PC-9 (cell line): ENCODE measurements at places on chromosomes 5 and 9. TPM values are rescaled to one million over a fixed set of nuclear protein-coding genes. Genes with fewer than 3 reads are reported as not detected.

DNA sequence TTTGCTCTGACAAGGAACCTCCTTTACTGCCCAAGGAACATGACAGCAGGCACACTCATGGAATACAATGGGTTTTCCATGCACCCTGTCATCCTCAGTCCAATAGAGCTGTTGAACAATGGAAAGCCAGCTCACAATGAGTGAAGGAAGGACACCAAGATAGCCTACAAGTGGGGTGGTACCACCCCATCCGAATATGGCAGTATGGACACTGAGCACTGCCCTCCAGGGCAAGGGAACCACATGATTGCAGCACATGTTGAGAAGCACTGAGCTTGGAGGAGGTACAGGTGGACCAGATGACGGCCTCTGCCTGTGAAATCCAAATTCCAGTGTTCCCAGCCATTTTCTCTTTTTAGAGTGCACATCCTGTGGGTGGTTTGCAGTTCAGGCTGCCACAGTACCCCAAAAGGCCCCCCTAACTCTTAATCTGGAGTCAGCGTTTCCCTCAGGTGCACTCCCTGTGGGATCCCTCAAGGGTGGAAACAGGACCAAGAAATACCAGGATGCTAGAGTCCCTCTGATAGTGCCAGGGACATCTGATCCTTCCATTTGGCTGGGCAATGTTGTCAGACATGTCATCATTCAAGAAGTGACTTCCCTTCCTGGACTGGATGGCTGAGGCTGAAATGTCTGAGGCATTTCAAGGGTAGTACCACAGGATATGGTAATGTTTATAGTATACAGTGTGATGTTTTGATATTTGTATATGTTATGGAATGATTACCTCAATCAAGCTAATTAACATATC is 48.9 kb downstream of the SMC2 start:
- no peak for DNase-seq

DNA sequence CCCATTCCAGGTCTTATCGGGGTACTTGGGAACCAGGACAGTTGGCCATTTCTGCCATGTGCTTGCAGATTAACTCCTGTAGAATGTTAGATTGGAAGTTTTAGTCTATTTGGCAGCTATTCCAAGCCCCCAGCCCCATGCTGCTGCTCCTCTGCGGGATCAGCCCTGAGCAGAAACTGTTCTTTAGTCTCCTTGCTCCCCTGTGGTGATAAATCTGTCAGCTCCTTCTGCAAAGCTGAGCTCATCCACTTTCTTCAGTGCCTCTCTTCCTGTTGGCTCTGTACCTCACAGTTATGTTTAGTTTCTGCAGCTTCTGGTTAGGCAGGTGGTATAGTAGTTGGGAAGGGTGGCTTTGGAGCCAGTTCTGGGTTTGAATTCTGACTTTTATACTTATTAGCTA is 170.4 kb downstream of the GRIA1 start:
- DNase-seq: no peak

DNA sequence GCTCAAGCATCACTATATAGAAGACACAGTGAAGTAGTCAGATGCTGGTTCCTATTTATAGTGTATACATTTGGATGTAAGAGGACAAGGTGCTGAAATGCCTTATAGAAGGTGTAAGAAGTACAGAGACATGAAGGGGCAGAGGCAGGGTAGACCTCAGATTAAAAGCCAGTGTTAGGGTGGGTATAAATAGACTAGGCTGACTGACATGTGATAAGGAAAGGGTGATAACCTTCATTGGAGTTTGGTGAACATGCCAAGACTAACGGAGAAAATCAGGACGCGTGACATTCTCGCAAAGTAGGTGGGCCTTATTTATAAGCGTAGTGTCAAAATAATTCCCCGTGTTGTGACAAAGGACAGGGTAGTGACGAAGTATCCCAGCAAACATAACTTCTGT is 59.1 kb upstream of the HRH2 start:
- DNase-seq: no peak

C5orf46 gene
- 1.0 TPM in 1 of 2 replicates, not detected in the other for total RNA-seq

DNA sequence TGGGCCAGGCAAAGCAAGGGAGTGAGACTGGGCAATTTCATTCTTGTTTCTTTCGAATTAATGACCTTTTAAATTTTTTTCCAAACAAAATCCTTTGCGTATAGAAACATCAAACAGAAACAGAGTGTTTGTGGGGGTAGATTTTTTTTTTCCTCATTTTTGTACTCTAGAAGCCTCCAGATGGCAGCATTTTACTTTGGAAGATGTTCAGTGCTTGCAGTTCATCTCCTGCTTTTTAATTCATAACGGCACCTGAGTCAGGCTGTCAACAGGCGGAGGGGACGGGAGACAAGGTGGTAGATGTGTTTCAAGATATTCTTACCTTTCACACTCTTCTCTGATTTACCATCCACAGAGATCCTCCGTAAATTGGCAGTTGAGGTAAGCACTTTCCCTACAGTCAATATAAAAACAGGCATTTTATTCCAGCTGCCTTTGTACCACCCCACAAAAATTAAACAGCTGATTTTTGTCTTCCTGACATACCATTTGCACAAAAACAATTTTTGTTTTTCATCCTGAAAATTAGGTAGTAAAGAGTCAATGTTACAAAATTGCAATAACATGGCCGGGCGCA is 99.5 kb upstream of the FBXL17 start:
- no peak for DNase-seq

- DNase-seq: no peak
Measured at GRCh38 chr9:125462861-125463291, 201.2 kb downstream of the GAPVD1 start.

DNA sequence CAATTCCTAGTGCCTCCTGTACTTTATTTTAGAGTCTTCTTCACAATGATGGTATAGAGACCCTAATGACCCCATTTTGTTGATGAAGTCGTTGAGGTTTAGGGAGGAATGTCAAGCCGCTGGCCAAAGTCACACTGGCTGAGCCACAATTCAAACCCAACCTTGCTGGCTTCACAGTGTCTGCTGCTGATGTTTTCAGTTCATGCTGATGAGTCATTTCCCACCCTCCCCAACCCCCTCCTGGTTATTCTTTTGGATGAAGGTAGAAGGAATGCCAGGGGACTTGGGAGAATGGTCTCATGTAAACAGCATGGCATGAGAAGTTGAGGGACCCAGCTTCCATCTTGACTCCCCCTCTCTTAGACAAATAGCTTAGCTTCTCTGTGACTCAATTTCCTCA is 68.6 kb downstream of the TMEM252 start:
- no peak for DNase-seq

IL3 gene
- total RNA-seq: not detected in 2 replicates

SLC9A3 gene
- 5.2 and 5.6 TPM in 2 replicates for total RNA-seq

VCP gene
- 200 and 216 TPM in 2 replicates for total RNA-seq

- DNase-seq: no peak
Measured at GRCh38 chr5:143318270-143318669, 85.2 kb downstream of the NR3C1 start.

DNA sequence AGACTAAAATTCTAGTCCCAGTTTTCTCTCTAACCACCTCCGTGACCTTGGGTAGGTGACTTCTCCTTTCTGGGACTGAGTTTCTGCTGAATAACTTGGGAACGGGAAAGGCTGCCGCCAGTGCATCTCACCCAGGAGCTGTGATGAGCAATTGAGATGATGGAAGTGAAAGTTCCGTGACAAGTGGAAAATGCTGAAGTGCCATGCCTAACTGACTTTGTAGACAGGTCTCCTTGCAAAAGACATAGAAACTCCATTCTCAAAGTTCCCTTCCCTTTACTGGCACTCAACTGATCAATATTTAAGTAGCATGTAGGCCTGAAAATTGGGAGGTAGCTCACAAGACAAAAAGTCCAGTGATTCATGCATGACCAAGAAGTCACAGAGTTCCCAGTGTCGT is 6.3 kb upstream of the ADAM19 start:
- DNase-seq: no peak

GRCh38 chr5:14176888-14177287 is 33.7 kb downstream of the TRIO start:
- no peak for DNase-seq

DNA sequence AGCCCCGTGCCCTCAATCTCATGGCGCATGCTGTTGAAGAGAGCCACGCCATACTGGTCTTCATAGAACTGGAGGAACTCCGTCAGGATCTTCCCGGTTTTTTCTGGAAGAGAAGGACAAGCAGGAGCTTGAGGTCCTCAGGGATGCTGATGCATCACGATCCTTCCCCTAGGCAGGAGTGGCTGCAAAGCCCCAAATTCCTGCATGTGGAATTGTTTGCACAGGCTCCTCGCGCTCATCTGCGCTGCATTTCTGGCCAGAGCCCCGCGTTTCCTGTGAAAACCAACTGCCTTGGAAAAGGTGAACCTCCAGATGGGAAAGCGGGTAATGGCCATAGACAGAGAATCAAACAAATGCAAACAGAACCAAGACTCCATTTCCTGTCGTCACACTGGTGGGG is 80.4 kb downstream of the LRSAM1 start:
- no peak for DNase-seq

DNA sequence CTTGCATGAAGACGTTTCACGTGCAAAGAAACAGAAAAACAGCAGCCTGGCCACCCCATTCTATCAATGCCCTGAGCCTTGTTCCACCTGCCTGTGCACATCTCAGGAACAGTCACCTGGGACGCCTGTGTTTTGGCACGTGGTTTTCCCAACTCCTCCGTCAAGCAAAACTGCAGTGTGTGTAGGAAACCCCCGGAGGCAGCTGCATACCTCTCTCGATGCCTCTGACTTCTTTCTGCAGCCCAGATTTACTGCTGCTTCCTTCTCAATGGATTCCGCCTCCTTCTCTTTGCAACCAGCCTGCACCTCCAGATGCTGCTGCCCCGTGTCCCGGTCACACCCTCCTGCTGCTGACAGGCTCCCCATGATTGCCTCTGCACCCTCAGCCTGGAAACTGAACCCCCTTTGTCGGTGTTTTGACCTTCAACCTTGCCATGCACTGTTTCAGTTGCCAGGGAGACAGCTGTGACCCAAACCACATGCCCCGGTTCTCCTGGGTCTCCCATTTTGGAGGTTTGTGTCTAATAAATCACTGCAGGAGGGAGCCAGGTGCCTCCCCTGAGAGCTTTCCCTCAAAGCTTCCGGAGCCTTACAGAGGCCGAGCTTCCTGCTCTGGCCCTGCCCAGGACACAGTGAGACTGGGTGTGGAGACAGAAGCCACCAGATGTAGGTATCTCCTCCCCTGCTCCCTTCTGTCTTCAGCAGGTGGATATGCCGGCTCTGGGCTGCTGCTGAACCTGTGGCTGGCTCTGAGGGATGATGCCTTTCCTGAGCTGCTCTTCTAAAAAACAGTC is 395.5 kb upstream of the IRX1 start:
- DNase-seq: no peak

GARIN3 gene
- not detected in 2 replicates for total RNA-seq

DNA sequence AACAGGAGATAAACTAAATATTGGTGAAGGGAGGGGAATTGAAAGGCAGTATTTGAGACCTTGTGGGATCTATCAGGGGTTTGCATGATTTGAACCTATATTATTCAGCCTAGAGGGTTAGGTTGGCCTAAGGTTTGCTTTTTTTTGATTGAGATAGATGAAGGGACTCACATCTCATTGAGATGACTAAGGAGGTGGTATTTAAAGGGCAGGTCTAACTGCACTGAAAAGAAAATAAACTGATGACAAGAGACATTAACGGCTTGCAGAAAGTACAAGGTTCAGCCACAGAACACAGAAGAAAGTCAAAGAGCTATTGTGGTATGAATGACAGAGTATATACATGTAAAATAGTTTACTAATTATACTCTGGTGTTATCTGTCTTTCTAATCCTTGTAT is 412.7 kb downstream of the CDH10 start:
- DNase-seq: no peak

LCN12 gene
- total RNA-seq: 9.3 and 14.2 TPM in 2 replicates

DNA sequence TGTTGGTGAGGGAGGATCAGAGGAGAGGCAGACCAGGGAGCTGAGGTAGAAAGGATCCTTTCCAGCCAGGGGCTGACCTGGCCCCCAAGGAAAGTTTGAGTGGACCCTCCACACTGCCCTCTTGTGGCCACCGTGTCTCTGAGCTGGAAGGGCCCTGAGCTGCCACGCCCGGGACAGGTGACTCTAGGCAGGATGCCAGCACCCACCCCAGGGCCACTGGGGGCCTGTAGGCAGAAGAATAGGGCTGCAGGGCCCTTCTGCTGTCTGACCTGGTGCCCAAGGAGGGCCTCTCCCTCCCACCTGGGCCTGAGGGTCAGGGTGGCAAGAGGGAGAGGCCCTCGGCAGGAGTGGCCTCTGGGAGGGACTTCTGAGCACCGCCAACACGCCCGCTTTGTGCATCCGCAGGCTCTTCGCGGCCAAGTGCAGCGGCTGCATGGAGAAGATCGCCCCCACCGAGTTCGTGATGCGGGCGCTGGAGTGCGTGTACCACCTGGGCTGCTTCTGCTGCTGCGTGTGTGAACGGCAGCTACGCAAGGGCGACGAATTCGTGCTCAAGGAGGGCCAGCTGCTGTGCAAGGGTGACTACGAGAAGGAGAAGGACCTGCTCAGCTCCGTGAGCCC is 76.8 kb downstream of the LMX1B start:
- DNase-seq: no peak

GRCh38 chr5:66565878-66566277 is 30.3 kb upstream of the MAST4 start:
- DNase-seq: no peak

GRCh38 chr5:74993743-74994142 is 58.6 kb downstream of the GCNT4 start:
- DNase-seq: no peak

GRCh38 chr9:77063645-77064285 is 44.3 kb downstream of the FOXB2 start:
- no peak for DNase-seq

- no peak for DNase-seq
Measured at GRCh38 chr5:118434522-118434921, 553.8 kb downstream of the DTWD2 start.

SMAD5 gene
- 50.6 and 58.2 TPM in 2 replicates for total RNA-seq

GRCh38 chr5:141742866-141743851 is 61.1 kb upstream of the ARAP3 start:
- DNase-seq: peak; percentile 44

DNA sequence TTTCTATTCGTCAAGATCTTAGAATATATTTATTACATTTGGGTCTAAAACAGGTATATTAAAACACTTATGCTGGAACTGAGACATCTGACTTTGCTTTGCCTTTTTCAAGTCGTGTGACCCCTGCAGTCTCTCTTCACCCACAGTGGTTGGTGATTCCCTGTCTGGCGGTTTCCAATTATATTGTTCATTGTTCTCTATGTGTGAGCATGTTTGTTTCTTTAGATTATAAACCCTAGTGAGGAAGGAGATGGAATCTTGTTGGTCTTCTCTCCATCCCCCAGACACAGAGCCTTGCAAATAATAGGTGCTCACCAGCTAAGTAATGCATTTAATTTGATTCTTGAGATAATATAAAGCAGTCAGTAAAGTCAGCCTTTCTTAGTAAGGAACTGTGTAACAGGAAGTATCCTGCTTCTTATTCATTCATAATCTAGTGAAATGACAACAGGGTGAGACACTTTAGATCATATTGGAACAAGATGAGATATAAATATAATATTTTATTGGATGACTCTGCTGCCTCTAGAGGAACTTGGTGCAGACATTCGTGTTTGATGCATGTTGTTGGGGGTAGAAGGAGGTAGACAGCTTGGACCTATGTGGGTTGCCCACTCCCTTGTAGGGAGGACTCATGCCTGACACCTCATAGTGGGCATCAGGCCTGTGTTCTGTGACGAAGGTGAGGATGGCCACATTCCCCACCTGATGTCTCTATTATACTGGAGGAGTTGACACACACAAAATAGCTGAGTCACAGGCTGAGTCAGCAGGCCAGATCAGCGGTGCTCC is 88.1 kb downstream of the FGF1 start:
- peak; percentile 55 for DNase-seq

MRPS30 gene
- 101 and 106 TPM in 2 replicates for total RNA-seq

LHX3 gene
- 0.22 and 0.43 TPM in 2 replicates for total RNA-seq

GRCh38 chr5:54702470-54702869 is 184.9 kb downstream of the SNX18 start:
- DNase-seq: no peak
